ENCODE measurements at places on chromosomes 3 and 15. TPM values are rescaled to one million over a fixed set of nuclear protein-coding genes. Genes with fewer than 3 reads are reported as not detected.

IGSF11 gene
- total RNA-seq = not detected

GRCh38 chr3:10766049-10766705, 49.9 kb upstream of the SLC6A11 start:
- DNase-seq = no peak

- DNase-seq = no peak
Observed at GRCh38 chr3:7759630-7760029, 742.0 kb upstream of the LMCD1 start.

DNA sequence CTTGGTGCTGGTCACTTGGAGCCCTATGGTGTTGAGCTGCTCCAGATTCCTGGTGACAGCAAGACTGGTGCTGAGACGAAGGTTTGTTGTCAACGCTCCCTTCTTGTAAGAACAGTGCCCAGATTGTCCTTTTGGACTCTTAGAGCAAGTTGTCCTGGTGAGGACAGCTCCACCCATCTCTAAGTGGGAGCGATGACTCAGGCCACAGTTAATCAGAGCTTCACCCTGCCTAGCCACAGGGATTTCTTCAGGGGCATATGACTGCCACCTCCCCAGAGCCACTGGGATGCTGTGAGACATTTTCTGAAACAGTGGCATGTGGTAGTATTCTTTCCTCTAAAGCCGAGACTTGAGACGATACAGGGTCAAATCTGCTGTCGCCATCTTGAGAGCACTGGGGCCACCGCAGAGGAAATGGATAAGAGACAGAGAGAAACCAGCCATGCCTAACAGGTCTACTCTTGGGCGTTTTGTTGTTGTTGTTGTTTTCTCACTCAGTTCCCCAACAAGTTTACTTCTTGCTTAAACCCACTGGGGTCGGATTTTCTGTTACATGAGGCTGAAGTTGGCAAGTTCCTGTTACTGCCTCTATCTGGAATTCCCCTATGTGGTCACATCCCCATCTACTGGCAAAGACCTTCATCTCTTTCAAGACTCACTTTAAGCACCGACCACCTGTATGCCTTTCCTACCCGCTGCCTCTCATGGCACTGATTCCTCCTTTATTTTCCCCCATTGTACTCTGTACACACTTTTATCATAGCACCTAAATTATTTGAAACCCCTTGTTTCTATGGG, 16.0 kb upstream of the PCOLCE2 start:
- no peak for DNase-seq

GRCh38 chr15:101562428-101563059, 73.0 kb upstream of the PCSK6 start:
- DNase-seq = no peak

- no peak for DNase-seq
Observed at GRCh38 chr3:101542957-101543356, 18.7 kb upstream of the TRMT10C start.

DNA sequence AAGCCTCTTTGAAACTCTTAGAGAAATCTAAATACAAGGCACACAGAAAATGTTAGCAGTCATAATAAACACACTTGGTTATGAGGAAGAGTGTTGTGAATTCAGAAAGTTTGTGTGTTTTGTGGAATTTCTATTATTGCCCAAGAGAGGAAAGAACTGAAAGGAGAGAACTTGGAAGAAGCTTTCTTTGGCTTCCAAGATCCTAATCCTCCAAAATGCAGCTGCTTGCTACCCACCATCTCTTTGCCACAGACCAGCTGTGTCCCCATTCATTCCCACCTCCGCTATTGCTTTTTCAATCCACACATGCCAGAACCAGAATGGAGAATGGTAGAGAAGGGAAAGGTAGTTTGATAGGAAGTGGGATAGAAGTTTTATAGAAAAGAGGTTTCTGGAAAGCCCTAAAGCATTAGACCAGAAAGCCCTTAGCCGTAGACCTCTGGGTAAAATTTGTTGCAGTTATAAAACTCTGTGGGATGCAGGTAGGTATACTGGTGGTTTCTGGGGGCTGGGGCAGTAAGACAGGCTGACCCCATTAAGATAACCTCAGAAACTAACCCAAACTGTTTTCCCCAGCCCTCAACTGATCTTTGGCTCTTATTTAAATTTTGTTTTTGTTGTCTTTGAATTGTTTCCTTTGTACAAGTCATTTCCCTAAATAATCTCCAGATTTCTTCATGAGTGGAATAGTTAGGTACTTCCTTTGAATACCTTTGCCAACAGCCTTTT, 108.5 kb downstream of the FILIP1L start:
- DNase-seq = no peak

Data from activated naive CD4-positive, alpha-beta T cell treated with anti-CD3 and anti-CD28 coated beads, Interleukin-2, amount 50 U/mL, for 72 hours (primary cell).